ENCODE measurements at places on chromosomes 11 and 22. TPM values are rescaled to one million over a fixed set of nuclear protein-coding genes. Genes with fewer than 3 reads are reported as not detected.

The ASPHD2 gene
- total RNA-seq, result 6.5 TPM

The CCDC88B gene
- total RNA-seq, result 1.6 TPM

The ACTN3 gene
- under 0.01 TPM for total RNA-seq

The SLC15A3 gene
- 1.9 TPM for total RNA-seq

The FGF3 gene
- not detected for total RNA-seq

The VPREB1 gene
- not detected for total RNA-seq

The RPUSD4 gene
- total RNA-seq, result 15.2 TPM

The SMCO4 gene
- total RNA-seq, result 13.7 TPM

The CHORDC1 gene
- total RNA-seq, result 33.7 TPM

The ATF4 gene
- total RNA-seq, result 352 TPM

The MAPK8IP2 gene
- 1.0 TPM for total RNA-seq

The TRIM51 gene
- not detected for total RNA-seq
